ENCODE measurements at places on chromosomes 12 and 14.

GRCh38 chr14:23409475-23409874 lies 1.4 kb upstream of the MYH6 start:
- DNase-seq: no peak

GRCh38 chr14:100240668-100241032 lies 1.7 kb downstream of the YY1 start:
- no peak for DNase-seq

DNA sequence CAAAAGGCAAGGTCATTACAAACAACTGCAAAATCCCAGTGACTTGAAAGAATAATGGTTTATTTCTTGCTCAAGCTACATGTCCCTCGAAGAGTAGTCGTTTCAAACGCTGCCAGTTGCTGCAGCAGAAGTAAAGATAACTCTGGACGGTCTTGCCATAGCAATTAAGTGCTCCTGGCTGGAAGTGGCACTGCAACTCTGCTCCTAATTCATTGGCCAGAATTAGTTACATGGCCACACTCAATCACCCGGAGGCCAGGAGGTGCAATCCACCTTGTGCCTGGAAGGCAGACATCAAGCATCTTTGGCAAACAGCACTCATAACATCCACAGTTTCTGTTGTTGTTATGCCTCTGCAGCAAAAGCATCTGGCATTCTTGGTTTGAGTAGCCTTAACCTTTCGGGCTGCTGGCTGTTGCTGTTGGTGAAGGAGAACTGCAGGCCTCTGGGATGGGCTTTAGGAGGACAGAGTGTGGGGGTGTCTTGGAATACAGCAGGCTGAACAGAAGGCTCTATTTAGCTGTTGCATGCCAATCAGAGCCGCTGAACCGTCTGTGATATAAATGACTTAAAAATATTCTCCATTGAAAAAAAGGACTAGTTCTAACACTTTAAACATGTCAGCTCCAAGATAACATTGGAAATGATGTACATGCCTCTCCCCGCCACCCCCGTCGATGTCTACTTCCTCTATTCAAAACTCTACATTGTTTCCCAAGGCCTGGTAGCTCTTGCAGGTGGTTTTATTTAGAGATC lies 123.5 kb upstream of the DYRK2 start:
- DNase-seq: no peak

- DNase-seq: no peak
Measured at GRCh38 chr12:92130999-92131398, 14.6 kb downstream of the BTG1 start.

- no peak for DNase-seq
Measured at GRCh38 chr14:78346747-78347146, 176.6 kb downstream of the NRXN3 start.

DNA sequence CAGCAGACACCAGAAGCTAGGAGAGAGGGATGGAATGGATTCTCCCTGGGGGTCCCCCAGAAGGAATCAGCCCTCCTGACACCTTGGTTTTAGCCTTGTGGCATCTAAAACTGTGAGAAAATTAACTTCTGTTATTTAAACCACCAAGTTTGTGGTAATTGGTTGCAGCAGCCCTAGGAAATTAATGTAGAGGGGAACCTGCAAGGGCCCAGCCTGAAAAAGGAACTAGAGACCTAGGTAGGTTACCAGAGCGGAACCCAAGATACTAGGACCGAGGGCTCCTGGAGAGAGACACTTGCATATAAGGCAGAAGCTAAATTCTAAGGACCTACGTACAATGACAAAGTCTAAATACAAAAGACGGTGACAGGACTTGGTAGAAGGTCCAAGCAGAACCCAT lies 8.1 kb upstream of the DENND5B start:
- DNase-seq: no peak

GRCh38 chr14:69237142-69237541 lies 22.8 kb upstream of the GALNT16 start:
- DNase-seq: no peak

DNA sequence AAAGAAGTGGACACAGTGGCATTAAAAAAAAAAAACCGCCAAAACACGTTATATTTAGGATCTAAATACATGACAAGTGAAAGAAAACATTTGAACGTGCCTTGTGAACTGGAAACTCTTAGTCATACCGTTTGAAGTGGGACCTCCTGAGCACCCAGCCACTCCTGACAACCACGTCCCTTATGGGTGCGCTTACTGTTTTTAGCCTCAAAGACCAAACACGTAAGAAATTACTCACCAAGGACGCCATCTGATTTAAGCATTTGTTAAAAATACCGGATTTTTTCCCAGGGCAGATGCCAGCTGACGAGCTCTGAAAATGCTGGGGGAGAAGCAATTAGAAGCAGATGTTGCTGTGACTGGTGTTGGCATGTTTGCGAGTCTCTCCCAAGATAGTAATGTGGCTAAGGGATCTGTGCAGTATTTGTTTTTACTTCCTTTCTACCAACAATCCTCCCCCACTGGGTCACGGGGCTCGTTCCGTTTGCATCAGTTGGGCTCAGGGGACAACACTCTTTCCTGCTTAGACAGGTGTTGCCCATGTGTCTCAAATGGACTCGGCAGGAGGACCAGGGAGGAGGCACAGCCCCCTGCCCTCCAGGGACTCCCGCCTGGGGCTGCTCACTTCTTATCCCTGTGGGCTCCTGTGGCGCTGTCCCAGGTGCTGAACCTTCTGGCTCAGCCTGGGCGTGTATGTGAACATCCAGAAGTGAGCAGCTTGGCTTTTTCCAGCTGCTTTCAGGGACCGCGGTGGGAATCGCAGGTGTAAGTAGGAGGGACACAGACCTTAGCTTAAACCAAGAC lies 101.0 kb downstream of the BEGAIN start:
- no peak for DNase-seq

GRCh38 chr12:47750229-47750798 lies 8.4 kb downstream of the RAPGEF3 start:
- DNase-seq: no peak

- DNase-seq: no peak
Measured at GRCh38 chr12:75457191-75457590, 23.4 kb upstream of the GLIPR1 start.

GRCh38 chr14:20356422-20356821 lies 13.0 kb downstream of the PARP2 start:
- no peak for DNase-seq

- no peak for DNase-seq
Measured at GRCh38 chr12:127592245-127592644, 674.7 kb upstream of the TMEM132C start.

- DNase-seq: no peak
Measured at GRCh38 chr14:55780156-55780946, 200.3 kb downstream of the KTN1 start.

- DNase-seq: no peak
Measured at GRCh38 chr12:11545484-11546330, 103.8 kb upstream of the ETV6 start.

- no peak for DNase-seq
Measured at GRCh38 chr12:107602446-107602845, 83.2 kb upstream of the PWP1 start.

Measured in hypothalamus (tissue), 51 donors.